ENCODE measurements at places on chromosomes 4 and X. TPM values are rescaled to one million over a fixed set of nuclear protein-coding genes. Genes with fewer than 3 reads are reported as not detected.

GRCh38 chr4:39931441-39931901, 46.2 kb downstream of the PDS5A start:
- DNase-seq = no peak

GRCh38 chr4:127120441-127121090, 512.2 kb upstream of the INTU start:
- no peak for DNase-seq

- DNase-seq = no peak
Measured at GRCh38 chr4:69894186-69894585, 34.2 kb upstream of the SULT1E1 start.

DNA sequence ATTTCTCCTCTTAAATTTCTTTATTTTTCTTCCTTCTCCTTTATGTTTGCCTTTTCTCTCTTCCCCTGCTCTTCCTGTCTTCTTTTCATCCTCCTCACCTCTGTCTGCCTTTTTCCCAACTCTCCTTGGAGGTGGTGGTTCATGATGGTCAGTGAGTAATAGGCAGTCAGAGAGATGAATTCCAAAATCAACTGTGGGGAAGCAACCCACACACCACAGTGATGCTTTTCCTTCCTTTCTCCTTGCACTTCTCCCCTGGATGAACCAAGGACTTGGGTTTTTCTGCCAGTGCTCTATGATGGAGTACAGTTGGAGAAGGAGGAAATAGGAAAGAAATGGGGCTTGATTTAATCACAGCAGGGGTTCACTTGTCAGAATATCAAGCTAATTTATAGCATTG, 153.8 kb downstream of the DCK start:
- no peak for DNase-seq

DNA sequence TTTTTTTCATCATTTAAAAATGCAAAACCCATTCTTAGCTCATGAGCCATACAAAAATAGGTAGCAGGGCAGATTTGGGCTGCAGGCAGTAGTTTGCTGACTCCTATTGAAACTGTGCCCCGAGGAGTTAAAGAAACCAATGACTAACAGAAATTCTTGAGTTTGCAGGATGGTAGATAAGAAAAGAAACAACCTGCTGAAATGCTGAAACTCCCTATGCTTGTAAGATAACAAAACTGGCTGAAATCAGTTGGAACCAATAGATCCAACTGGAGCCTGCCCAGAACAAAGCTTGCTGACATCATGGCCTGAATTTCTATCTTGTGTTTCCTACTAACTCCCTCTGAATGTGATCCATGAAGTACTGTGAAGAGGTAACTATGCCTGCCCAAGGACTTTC, 68.6 kb downstream of the ANOS1 start:
- DNase-seq = peak; percentile 41

- peak; percentile 38 for DNase-seq
Measured at GRCh38 chr4:158805635-158806471, 37.0 kb downstream of the FNIP2 start.

DNA sequence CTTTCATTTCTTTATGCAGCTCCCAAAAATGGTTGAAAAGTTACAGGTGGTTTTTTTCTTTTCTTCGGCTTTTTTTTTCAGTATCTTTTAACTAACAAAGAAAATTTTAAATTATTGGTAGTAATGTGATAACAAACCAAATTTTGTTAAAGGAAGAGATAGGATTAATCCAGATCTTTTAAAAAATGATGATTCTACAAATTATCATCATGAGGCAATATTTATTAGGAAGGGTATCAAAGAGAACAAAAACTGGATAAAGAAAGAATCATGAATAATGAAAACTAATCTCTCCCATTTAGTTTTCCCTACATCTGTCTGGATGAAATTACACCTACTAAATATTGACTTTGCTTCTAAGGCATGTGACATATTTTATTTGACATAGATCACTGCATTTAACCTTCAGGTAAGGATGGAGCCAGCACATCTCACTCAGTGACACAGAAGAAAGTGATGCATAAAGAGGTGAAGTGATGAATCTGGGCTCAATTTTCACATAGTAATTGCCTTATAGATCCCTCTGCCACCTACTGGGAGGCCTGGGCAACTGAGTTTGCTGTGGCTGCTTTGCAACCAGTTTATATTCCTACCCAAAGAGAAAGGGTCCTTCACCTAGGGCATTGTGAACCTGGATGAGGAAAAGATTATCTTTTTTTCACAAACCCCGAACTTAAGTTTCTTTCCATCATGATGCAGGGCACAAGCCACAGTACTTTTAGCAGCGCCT, 155.6 kb downstream of the HNRNPD start:
- peak; percentile 12 for DNase-seq

DNA sequence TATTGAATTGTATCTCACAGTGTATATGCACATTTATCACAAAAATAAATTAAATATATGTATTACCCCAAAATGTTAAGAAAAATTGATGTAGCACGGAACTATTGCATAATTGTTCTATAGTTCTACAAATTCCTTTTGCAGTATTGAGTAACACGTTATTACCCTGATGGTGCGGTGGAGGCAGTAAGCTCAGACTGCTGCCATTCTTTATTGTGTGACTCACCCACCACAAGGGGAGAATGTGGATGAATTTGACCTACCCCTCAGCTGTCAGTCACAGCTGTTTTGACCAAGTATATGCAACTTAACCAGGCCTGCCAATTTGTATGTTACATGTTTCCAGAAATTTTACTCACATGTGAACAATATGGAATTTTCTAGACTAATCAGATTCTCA, 506.6 kb downstream of the SH3BGRL start:
- no peak for DNase-seq

DNA sequence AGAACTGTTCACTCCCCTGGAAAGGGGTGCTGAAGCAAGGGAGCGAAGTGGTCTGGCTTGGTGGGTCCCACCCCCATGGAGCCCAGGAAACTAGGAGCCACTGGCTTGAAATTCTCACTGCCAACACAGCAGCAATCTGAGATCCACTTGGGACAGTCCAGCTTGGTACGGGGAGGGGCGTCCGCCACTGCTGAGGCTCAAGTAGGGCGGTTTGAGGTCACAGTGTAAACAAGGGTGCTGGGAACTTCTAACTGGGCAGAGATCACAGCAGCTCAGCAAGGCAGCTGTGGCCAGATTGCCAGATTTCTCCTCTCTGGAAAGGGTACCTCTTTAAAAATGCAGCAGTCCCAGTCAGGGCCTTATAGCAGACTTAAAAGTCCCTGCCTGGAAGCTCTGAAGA, 53.9 kb upstream of the GALNTL6 start:
- no peak for DNase-seq

- DNase-seq = peak; percentile 70
Measured at GRCh38 chr4:95095348-95095974, 337.7 kb downstream of the BMPR1B start.

GRCh38 chrX:48475296-48475695, 703 bp upstream of the FTSJ1 start:
- DNase-seq = no peak

GRCh38 chrX:134694333-134695322, 36.4 kb upstream of the PLAC1 start:
- DNase-seq = no peak

- no peak for DNase-seq
Measured at GRCh38 chr4:5843573-5844530, 49.0 kb downstream of the CRMP1 start.

DNA sequence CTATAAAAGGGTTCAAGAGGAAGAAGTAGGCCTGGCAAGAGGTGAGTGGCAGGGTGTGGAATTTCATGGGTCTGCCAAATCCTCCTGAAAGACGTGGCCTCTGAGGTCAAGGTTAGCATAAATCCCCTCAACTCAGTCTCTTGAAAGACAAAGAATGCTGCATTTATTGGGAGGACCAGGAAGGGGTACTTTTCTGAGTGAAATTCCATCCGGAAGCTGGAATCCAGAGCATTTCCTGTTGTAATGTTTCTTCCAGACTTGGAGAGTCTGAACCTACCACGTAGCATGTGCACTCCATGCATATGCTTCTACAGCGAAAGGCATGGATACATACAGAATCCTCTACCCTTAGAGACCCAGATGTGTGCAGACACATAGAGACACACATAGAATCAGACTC, 13.4 kb upstream of the FGD1 start:
- peak; percentile 8 for DNase-seq

- DNase-seq = no peak
Measured at GRCh38 chr4:15781427-15782095, 3.4 kb downstream of the CD38 start.

DNA sequence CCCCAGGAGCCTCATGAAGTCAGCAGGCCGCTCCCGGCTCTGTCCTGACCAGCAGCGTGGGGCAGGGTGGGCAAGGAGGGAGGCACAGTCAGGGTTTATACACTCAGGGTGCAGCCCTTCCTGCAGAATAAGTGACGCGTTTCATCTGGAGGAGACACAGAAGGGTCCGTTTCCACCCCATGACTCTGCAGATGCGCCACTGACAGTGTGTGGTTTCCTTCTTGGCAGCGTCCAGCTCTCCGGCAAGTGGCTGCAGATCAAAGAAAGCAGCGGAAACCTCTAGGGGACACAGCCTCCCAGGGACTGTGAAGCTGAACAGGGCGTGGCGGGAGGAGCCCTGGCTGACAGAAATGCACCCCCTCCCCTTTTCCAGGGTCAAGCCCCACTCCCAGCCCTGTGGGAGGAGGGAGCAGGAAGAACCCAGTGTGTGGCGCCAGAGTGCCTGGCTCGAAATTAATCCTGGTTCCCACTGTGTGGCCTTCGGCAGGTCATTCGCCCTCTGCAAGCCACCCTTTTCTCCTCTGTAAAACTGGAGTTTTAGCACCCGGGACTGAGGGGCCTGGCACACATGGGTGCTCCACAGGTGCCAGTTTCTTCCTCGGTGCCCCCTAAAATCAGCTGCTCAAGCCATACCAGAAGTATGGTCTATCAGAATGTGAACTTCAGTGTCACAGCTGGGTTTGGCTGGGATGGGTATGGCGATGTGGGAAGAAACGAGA, 17.3 kb upstream of the TBC1D14 start:
- peak; percentile 48 for DNase-seq

DNA sequence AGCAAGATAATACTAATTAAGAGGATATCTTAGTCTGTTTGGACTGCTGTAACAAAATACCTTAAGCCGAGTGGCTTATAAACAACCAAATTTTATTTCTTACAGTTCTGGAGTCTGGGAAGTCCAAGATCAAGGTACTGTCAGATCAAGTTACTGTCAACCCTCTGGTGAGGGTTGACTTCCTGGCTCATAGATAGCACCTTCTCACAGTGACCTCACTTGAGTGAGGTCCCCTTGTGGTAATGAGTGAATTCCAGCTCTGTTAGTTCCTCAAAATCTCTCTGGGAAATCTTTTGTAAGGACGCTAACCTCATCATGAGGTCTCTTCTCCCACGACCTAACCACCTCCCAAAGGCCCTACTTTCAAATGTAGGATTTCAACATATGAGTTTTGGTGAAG, 36.9 kb upstream of the ADGRA3 start:
- no peak for DNase-seq

GRCh38 chr4:111924696-111925095, 220.6 kb upstream of the FAM241A start:
- DNase-seq = no peak

DNA sequence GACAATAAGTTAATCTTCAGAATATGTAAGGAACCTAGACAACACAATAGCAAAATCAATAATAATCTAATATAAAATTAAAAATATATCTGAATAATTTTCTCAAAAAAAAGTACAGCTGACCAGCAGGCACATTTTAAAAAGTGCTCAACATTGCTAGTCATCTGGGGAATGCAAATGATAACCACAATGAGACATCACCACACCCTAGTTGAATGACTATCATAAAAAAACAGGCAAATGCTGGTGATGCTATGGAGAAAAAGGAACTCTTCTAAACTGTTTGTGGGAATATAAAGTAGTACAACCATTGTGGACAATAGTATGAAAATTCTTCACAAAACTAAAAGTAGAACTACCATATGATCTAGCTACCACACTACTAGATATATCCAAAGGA, 956.9 kb upstream of the NDST4 start:
- no peak for DNase-seq

DNA sequence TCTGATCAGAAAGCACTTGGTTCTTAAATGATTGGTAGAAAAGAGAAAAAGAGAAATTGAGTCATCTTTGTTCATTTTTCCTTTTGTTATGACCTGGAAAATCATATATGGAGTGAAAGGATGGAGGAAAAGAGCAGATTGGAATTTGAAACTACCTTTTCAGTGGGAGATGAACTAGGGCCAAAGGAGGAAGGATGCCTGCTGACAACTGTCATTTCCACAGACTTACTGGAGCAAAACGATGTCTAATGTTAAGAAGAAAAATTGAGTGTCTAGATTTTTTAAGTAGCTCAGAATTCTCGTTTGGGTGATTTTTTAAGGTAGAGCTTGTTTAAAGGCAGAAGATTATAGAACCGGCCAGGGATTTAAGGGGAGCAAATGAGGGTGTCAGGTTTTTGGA, 144.6 kb upstream of the KCNIP4 start:
- DNase-seq = no peak

DNA sequence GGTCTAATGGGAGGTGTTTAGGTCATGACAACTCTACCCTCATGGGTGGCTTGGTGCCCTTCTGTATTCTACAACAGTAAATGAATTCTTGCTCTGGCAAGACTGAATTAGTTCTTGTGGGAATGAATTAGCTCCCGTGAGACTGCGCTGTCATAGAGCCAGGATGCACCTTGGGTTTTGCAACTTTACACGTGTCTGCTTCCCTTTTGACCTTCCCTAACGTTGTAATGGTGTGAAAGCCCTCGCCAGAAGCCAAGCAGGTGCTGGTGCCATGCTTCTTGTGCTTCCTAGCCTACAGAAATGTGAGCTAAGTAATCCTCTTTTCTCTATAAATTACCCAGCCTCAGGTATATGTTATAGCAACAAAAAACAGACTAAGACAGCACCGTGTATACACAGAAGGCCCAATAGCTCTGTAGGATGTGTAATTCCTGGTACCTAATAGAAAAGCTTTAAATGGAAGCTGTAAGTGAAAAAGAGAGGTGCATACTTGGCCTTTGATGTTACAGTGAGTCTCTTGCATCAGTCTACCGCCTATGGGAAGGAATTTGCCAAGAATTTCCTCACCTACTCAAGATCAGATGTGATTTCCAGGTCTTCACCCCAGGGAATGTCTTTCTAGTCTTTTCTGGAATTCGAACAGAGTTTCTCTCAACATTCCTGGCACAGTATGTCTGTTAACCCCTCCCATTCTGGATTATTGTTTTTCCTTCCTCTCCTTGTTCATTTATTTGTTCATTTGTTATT, 3.2 kb upstream of the ENPEP start:
- DNase-seq = no peak

GRCh38 chr4:148210661-148211060, 231.6 kb downstream of the NR3C2 start:
- no peak for DNase-seq

ASB12 gene
- not detected for total RNA-seq

PRPS2 gene
- total RNA-seq = 63.0 TPM

GUCY1A1 gene
- total RNA-seq = 48.7 TPM

ZFP42 gene
- 0.37 TPM for total RNA-seq

MAGEC2 gene
- total RNA-seq = not detected

FATE1 gene
- total RNA-seq = not detected

CXCR3 gene
- not detected for total RNA-seq

MTTP gene
- not detected for total RNA-seq

ALPK1 gene
- total RNA-seq = 40.0 TPM

OGT gene
- total RNA-seq = 108 TPM

FGF13 gene
- not detected for total RNA-seq

FAM9B gene
- total RNA-seq = not detected

STPG2 gene
- total RNA-seq = 0.37 TPM

All from stomach (tissue), 19 donors.